ENCODE measurements at places on chromosomes 2 and 18. TPM values are rescaled to one million over a fixed set of nuclear protein-coding genes. Genes with fewer than 3 reads are reported as not detected.
A peak's percentile ranks its signal among the peaks of the same experiment; 100 is the strongest.

The SERPINB2 gene
- total RNA-seq, result 0.72 TPM

The RFX8 gene
- total RNA-seq, result 7.6 TPM

The TRIM43 gene
- not detected for total RNA-seq

The SFXN5 gene
- total RNA-seq, result 17.0 TPM

The PRSS56 gene
- total RNA-seq, result not detected

DNA sequence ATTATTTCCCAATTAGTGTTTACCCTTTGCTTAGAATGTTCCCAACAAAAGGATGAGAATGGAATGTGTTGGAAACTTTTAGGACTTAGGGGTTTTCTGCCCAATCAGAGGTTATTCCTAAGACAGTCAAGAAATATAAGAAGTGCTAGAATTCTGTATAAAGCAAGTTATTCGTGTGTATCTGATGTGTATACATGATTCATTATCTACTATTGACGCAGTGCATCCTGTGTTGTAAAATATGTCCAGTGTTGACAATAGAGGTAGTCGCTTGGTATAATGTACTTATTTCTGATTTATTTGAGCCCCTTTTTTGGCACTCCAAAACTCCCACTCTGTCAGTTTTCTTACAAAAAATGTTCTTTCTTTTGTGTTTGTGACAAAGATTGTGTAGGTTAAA, 881 bp downstream of the PIKFYVE start:
- no peak for DNase-seq

DNA sequence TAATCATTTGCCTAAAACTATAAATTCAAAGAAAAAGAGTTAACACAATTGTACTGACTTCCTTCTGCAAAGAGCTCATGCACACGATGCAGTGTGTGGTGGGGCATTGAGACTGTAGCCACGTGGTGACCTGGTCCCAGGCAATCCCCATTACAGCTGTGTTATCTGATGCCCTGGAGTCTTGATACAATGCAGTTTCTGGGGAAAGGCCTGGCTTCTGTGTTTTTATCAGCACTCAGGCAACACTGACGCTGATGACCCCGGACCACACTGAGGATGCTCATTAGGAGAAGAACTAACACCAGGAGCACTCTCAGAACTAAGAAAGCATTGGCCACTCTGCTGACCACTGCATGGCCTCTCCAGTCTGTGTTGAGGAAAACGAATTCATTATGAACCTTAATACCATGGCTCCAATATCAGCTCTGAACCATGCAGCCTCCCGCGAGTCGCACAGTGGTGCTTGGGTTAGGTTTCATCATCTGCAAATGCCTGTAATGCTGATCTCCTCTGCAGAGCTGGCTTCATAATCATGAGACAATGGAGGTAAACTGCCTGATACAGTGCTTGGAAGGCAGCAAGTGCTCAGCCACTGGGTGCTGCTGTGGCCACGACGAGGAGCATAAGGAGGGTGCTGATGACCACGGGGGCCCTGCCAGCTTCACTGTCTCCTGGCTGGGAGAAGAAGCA, 218.5 kb downstream of the MYT1L start:
- DNase-seq, result peak; percentile 43

- no peak for DNase-seq
These were observed 323.3 kb upstream of the RAB6C start for GRCh38 chr2:129656081-129656598.

DNA sequence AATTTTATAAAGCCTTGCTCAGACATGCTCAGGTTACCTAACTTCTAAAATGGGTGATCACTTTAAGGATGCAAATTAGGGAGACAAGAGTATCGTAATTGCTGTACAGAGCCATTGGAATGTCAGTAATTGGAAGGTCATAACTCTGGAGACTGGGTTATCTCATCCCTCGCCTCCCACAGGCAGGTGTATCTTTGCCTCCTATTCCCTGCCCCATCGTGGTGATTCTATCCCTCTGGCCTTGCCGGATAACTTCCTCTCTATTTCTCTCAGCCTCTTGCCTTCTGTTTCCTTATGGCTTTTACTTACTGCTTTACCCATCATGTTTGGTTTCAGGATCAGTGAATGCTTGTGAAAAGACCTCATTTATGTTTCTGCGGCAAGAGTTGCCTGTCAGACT, 2.5 kb downstream of the PDK1 start:
- no peak for DNase-seq

DNA sequence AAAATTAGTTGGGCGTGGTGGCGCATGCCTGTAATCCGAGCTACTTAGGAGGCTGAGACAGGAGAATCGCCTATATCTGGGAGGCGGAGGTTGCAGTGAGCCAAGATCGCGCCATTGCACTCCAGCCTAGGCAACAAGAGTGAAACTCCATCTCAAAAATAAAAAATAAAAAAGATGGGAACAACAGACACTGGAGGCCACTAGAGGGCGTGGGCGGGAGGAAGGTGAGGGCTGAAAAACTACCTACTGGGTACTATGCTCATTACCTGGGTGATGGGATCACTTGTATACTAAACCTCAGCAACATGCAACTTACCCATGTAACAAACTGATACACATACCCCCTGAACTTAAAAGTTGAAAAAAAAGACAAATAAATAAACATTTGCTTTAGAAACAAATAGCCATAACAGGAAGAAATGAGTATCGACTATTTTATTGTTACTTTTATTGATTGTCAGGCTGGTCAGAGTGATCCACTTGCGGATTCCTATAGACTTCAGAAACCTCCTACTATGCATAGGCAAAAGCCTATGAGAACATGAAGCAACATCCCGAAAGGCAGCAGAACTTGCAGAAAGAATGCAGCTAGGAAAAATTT, 61.0 kb downstream of the TMEM163 start:
- DNase-seq, result no peak

- DNase-seq, result peak; percentile 86
These were observed 80.4 kb downstream of the CELF4 start for GRCh38 chr18:37484983-37485834.

DNA sequence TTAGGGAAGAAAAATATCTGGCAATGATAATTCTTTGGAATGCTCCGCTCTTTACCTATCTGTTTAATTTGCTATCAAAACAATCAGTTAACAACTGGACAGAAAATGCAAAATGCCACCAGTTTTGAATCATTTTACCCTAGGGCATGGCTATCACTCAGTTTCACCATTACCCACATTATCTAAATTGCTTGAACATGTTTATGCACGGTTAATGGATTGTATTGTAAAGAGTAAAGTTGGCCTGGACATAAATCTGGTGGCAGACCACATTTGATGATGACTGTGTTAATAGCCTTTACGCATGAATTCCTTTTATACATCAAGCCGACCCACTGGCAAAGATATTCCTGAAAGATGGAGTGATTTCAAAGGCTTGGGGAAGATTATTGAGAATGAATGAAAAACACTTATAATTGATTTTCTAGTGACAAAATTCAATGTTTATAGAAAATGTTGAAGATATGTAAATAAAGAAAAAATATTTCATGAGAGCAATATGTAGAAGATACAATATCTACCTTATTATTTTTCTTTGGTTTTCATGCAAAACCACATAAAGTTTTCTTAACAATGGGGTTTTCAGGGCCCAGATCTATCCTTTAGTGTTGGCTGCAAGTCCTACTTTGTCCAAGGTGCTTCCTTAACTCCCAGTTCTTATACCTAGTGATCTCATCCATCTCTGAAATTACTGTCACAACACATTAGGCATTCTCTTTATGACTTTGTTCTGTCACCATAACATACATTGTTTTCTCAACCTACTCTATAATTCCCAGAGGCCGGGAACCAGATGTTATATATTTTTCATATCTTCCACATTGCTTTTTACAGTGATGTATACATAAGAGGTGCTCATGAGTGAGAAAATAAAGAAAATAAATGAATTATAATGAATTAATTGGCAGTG, 265.1 kb downstream of the RIT2 start:
- peak; percentile 61 for DNase-seq

- no peak for DNase-seq
These were observed 67.0 kb upstream of the TCF4 start for GRCh38 chr18:55654986-55655385.

DNA sequence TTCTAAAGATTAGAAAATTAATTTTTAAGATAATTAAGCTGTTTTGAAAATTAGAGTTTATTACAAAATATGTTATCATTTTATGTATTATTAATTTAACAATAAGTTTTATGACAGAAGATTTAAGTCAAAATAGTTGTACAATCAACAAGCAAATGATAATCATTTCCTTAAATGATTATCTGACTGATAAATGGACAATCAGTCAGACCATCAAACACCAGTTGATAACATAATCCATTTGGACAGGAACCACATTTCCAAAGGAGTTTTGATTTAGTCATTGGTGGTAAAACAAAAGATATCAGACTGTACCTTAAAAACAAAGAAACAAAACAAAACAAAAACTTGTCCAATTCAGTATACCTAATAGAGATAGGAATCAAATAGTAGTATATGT, 1.9 kb downstream of the TFPI start:
- DNase-seq, result no peak

DNA sequence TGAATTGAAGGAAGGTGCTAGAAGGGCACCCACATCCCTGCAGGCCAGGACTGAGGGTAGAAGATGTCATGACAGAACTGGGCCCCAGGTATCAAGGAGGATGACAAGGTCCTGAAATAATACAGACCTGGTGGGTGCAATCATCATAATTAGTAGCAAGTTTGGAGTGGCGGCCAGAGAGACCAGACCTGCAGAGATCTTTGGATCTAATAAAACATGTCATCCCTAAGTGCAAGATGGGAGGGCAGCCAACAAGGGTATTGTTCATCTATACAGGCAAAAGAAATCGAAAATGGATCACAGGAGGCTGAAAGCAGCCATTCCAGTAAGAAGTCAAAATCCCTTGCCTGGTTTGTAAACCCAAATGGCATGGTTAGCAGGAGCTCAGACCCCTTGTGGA, 111.3 kb upstream of the BOD1L2 start:
- no peak for DNase-seq

DNA sequence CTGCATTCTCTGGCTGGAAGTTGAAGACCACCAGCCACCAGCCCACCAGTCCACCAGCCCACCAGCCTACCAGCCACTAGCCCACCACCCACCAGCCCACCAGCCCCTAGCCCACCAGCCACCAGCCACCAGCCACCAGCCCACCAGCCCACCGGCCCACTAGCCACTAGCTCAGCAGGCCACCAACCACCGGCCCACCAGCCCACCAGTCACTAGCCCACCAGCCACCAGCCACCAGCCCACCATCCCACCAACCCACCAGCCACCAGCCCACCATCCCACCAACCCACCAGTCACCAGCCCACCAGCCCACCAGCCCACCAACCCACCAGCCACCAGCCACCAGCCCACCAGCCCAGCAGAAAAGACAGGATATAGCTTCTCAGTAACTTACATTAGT, 18.6 kb upstream of the TMEM131 start:
- no peak for DNase-seq

Data from osteoblast (primary cell).